CD4-positive, CD25-positive, alpha-beta regulatory T cell (primary cell): ENCODE measurements at places on chromosomes 4 and X. TPM values are rescaled to one million over a fixed set of nuclear protein-coding genes. Genes with fewer than 3 reads are reported as not detected.

DNA sequence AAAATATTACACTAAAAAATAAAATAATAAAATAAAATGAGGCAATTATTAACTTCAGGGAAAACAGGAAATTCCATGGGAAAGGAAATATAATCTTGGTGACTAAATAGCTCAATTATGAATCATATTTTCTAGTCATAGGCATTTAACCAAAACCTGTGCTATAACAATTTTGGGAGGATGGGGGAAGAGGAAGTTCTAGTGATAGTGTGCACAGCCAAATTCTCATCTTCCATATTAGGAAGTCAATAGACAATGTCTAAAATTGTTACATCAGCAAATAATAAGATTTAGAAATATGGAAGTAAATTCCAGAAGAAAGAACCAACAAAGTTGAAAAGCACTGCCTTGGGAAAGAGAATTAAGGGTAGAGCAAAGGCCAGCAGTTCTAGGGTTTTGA is 2.8 kb downstream of the AWAT2 start:
- DNase-seq = no peak

GRCh38 chr4:164488114-164488513 is 265.8 kb upstream of the SMIM31 start:
- DNase-seq = no peak

SULT1B1 gene
- polyA plus RNA-seq = 5.1 TPM

CLDN24 gene
- not detected for polyA plus RNA-seq

ZNF157 gene
- 0.46 TPM for polyA plus RNA-seq

DNA sequence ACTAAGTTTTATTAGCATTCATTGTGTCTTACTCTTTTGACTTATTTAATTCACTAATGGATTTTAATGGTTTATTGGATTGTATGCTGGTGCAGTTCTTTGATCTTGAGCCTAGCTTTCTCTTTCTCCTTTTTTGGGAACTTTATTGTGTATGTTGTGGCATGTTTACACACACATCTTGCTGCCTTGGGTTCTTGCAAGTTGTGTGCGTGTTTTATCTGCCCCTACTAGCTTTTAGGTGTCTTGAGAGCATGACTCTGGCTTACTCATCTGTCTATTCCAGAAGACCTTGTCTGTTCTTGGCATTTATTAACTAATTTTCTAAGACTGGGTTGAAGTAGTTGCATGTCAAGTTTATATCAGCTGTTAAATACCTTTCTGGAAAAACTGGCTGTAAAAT is 2.7 kb downstream of the TMEM165 start:
- no peak for DNase-seq

GRCh38 chr4:43234626-43235415 is 342.3 kb downstream of the GRXCR1 start:
- no peak for DNase-seq

- peak; percentile 53 for DNase-seq
Measured at GRCh38 chrX:15781961-15782699, 8.2 kb upstream of the ZRSR2 start.

DNA sequence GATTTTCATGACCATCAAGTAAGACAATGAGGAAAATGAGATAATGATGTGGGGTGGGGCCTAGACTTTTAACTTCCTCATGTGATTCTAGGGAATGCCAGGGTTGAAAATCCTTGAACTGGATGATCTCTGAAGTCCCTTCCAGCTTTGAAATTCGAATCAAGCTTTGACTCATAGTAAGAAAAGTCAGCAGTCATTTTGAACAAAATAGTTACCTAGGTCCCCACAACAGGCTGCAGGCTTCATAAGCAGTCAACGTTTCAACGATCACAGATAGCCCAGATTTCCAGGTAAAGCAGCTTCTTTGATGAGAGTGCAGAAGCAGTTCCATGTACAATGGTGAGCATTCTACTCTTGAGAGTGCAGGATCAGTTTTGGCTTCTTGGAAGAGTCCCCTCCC is 93.7 kb downstream of the GRIA3 start:
- no peak for DNase-seq

AKAP14 gene
- not detected for polyA plus RNA-seq

- peak; percentile 64 for DNase-seq
Measured at GRCh38 chr4:121706595-121707021, 9.8 kb upstream of the ANXA5 start.

- no peak for DNase-seq
Measured at GRCh38 chrX:49233176-49233575, at the start of gene CACNA1F. TSS of gene CACNA1F (minus strand) at chrX:49233340. CDS start at chrX:49233309, 31 bp downstream.

GRCh38 chr4:89284020-89284424 is 23.6 kb downstream of the GPRIN3 start:
- DNase-seq = no peak

CHRNA9 gene
- 0.53 TPM for polyA plus RNA-seq

DNA sequence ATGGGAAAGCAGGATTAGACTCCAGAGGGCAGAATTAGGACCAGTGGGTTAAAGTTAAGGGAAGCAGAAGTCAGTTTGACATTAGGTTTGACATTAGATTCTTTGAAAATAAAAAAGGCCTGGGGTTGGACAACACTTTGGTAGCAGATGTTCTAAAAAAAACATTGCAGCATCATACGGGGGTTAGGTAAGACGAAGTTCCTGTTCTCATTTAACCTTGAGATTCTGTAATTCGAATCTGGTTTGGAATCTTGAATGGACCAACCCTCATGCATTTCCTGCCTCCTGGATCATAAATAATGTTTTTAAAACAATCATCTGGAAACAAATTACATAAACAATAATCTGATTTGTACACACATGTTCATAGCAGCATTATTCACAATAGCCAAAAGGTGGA is 181.0 kb downstream of the SHROOM3 start:
- no peak for DNase-seq

DNA sequence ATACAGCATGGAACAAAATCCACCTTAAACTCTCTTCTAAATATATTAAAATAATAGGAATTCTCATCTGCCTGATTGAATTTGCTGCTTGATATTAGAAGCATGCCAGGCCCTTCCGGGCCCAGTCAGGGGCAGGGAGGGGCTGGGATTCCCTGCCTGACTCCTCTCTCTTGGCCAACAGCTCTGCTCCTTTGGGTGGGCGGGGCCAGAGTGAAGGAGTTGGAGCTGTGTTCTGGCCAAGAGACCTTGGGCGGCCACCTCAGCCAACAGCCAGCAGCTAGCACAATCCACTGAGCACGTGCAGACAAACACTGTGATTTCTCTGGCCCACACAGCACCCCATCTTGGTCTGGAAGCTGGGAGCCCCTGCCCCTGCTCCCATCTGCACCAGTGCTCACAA is 140.3 kb downstream of the PJA1 start:
- no peak for DNase-seq

ADRA2C gene
- polyA plus RNA-seq = not detected

DNA sequence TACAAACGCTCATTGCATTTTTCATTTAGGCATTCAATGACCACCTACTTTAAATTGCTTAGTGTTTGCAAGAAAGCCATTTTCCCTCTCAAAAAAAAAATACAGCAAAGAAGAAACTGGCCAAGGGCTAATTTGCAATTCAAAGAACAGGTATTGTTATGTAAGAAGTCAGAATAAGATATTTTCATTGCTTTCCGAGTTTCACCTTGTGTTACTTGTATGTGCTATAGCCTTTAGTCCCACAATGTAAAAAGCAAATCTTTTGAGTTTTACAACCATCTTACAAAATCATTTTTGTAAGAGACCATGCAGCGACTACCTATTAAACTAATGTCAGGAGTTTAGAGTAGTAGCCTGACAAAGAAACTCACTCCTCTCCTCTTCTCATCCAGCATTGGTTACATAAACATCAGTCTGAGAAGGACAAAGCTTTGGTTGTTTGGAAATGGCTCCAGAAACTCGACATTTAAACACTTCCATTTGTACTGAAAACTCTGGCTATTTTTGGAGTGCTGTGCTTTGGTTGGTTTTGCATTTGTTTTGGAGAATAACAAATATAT is 15.3 kb downstream of the TENM3 start:
- DNase-seq = no peak

PITX2 gene
- polyA plus RNA-seq = not detected

- no peak for DNase-seq
Measured at GRCh38 chrX:141662781-141663180, 35.8 kb downstream of the SPANXD start.
